ENCODE measurements at places on chromosomes 12 and 14.

DNA sequence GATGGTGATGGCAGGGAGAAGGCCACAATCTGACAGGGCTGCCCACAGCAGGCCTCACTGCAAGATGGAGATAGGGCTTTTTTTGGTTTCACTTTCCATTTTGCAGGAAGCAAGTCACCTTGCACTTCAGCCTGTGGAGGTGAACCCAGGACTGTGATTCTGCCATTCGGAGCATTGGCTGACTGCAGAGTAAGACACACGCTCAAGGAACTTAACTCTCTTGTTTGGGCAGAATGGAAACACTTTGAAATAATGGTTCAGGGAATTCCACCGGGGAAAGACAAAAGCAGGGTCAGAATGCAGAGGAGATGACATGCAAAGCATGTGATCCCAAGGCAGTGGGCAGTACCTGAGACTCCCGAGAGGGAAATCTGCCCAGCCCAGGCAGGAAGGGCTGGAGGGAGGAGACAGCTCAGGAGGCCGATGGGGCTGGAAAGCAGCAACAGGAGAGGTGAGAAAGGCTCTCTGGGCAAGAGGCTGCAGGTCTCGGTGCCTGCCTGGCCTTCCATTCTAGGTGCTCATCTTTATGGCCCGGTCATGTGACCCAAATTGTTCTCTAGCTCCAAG, 58.7 kb upstream of the PRMT8 start:
- DNase-seq = no peak

DNA sequence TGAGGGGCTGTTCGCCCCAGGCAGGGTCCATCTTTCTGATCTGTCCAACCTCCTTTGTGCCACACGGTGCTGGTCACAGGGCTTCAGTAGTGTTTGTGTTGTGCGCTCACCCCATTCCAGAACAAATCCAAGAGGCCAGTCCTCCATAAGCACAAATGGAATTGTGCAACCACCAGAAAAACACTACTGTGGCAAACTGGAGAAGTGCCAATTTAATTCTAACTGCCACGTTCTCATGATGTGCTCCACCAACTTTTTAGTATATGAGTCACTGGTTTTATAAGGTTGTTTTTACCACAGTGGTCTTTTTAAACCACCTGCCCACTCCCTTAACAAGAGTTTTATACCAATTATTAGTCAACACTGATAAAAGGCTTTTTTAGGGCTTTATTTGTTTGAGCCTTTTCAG, 380.2 kb downstream of the NAV3 start:
- no peak for DNase-seq

- DNase-seq = no peak
Observed at GRCh38 chr12:62248873-62249272, 11.3 kb upstream of the USP15 start.

DNA sequence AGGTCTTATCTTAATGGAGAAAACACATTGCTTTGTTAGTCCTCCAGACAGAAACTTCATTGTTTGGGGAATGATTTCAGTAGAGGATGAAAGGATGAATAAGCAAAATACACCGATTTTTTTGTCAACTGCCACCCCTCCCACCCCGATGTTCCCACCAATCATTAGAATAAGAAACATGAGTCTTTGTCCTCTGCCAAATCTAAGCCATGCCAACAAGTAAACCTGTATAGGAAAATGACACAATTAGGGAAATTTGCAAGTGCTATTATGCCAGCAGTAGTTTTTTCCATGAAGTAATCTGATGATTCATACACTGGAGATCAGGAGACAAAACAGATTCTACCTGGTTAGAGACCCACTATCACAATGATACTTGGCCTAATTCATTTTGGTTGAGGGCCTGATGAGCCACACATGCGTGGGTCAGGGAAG, 35.9 kb downstream of the FLRT2 start:
- DNase-seq = no peak

DNA sequence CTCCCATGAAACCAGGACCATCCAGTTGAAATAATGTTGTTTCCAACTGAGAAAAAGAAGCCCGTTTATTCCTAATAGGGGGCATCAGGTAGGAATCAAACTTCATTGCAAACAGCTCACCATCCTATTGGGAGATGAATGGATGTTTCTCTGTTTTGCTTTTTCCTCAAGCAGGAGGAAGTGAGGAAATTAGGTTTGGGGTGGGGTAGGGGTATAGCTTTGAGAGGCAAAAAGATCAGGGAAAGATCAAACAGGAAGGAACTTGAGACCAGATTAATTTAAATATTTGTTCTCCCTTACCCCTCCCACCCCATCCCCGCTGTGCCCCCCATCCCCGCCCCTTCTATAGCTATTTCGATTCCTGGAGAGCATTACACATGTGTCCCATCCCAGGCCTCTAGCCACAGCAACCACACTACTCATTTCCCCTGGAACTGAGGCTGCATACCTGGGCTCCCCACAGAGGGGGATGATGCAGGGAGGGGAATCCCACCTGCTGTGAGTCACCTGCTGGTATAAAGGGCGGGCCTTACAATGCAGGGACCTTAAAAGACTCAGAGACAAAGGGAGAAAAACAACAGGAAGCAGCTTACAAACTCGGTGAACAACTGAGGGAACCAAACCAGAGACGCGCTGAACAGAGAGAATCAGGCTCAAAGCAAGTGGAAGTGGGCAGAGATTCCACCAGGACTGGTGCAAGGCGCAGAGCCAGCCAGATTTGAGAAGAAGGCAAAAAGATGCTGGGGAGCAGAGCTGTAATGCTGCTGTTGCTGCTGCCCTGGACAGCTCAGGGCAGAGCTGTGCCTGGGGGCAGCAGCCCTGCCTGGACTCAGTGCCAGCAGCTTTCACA, at the start of gene IL23A:
Gene IL23A (plus strand): TSS at position 577 of the 850 bp plus-strand sequence. CDS start 161 bp downstream, at position 738.
- peak; percentile 76 for DNase-seq

GRCh38 chr14:84859116-84859515, 670.8 kb upstream of the FLRT2 start:
- no peak for DNase-seq

DNA sequence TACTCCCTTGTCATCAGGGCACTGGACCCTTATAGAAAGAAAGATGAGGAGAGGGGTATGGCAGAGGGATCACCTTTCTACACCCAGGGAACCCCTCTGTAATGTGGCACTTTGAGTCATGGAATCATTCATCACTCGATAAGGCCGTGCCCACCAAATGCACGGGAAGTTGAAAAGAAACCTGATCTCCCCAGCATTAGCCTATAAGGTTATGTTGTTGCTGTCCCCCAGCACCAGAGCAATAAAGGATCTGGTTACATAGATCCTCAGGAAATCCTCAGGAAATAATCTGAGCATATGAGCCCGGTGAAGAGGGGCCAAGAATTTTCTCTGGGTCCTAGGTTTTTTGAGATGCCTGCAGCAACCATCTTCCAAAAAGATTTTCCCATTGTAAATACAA, 148.8 kb upstream of the CRY1 start:
- DNase-seq = no peak

DNA sequence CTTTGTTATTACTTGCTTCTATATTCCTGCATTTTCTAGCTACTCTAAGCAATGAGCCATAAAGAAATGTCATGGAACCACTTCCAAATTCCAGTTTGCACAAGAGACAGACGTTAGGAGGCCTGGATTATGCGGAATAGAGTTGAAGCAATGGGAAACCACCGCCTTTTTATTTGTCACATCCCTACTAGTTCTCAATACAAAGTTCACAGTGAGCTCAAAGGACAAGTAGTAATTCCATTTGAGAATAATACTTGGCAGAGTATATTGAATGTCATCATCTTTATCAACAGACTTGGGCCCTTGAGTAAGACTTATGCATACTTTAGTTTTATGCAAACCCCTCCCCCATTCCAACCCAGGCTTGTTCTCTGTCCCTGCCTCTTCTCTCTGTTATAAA, 3.7 kb upstream of the SLC15A5 start:
- DNase-seq = no peak

- no peak for DNase-seq
Observed at GRCh38 chr14:41878321-41878720, 271.6 kb downstream of the LRFN5 start.

DNA sequence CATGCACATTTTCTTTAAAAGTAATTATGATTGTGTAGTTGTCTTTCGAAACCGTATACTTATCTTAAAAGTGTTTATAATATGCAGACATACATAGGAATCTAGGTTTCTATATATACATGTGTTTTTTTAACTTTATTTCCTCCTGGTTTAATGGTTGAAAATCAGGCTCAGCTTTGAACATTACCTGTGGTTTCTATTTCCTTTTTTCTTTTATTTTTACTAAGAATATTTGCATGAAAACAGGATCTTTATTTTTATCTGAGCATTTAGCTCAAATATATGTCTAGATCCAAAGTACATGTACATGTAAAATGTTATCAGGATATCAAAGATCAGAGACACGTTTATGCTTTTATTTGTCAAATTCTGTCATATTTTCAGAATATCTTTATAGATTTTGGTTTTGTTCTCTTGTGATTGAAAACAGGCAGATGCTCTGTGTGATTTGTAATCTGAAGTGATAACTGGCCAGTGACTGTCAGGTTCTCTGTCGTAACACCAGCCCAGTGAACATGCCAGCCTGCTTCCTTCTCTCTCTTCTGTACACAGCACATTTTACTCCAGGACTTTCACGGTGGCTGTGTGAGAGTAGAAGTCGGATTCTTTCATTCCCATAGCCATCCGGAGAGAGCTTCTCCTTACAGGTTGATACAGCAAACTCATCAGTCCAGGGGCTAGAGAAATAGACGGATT, 13.7 kb downstream of the TCTN1 start:
- DNase-seq = no peak

DNA sequence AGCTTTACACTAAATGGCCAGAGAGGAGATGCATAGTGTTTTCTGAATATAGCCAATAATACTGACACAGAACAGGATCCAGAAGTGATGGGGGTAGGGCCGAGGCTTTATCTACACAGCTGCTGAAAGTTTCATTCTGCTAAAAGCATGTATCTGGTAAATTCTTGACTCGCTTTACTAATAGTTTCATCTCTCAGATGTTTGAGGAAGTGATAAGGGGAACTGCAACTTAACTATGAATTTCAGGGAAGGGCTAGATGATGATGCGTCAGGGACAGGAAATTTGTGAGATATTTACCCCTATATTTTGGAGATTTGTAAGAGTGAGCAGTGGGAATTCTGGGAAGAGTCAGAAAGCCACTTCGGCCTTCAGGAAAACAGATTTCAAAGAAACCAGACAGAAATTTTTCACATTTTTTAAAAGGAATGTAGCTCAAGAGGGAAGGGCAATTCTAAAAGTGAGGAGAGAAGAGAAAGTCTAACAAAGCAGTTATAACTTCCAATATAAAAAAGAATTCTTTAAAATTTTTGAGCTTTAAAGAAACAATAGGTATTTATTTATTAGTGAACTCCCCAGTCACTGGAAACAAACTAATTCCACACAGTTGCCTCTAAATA, 243.1 kb downstream of the BCAT1 start:
- no peak for DNase-seq

DNA sequence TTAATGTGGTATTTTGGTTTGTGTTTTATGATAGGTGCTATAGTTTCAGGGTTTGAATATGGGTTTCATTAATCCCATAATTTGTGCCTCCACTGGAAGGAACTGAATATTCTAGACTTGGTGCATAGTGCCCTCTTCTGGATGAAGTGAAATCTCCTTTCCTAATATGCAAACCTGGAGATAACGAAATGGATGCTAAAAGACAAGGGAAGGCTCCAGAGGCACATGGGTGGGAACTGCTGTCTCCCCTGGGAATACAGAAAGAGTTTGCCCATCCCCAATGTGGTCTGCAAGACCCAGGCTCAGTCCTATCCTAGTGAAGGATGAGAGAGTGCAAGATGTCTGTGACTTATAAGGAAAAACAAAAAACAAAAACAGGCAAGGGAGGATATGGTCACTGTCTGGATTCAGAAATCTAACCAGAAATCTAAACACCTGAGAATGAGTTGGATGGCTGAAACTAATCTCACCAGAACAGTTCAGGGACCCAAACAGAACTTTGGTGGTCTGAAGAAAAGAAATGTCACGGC, 142.3 kb upstream of the TMPO start:
- no peak for DNase-seq

- DNase-seq = no peak
Observed at GRCh38 chr14:23697680-23698079, 61.5 kb downstream of the DHRS2 start.

DNA sequence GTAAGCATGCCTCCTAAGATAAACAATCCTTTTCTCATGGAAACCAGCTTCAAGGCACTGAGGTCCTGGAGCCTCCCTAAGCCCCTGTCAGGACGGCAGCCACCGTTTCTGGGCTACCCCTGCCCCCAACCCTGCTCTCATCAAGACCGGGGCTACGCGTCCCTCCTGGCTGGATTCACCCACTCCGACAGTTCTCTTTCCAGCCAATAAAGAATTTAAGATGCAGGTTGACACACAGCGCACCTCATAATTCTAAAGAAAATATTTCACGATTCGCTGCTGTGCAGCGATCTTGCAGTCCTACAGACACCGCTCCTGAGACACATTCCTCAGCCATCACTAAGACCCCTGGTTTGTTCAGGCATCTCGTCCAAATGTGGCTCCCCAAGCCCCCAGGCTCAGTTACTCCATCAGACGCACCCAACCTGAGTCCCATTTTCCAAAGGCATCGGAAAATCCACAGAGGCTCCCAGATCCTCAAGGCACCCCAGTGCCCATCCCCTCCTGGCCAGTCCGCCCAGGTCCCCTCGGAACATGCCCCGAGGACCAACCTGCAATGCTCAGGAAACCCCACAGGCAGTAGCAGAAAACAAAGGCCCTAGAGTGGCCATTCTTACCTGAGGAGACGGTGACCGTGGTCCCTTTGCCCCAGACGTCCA, 336.3 kb downstream of the TMEM121 start:
- peak; percentile 28 for DNase-seq

DNA sequence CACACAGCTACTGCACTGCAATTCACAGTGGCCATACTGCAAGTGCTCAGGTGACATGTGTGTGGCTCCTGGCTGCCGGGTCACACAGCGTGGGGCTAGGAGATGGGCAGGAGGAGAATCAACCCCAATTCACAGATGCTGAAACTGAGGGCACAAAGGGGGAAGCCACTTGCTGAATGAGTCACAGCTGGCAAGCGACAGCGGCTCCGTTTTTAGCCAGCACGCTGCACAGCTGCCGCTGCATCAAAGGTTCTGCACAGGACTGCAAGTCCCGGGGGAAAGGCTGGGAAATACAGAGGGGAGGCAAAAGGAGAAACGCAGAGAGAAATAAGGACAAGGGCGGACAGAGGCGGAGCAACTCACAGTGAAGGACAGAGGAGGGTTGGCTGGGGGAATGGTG, 57.9 kb downstream of the KDM2B start:
- DNase-seq = no peak

DNA sequence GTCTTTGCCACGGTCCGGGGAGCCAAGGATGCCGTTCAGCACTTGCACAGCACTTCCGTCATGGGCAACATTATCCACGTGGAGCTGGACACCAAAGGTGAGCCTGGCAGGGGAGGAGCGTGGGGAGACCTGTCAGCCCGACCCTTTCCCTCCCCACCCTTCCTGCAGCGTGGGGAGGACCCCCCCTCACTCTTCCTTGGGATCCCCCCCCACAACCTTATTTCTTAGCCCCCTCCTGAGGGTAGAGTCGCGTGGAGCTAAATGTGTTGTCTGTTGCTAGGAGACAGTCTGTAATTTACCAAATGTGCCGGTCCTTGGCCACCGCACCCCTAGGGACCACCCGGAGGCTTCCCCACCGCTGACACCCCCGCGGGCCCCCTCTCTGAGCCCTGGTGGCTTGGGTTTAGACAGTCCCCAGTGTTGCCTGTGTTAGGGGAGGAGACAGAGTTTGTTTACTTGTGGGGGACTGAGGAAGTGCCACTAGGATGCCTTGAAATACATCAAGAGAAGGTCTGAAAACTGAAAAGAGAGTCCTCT, 2.3 kb downstream of the SETD1B start:
- no peak for DNase-seq

All from activated CD4-positive, CD25-positive, alpha-beta regulatory T cell treated with anti-CD3 and anti-CD28 coated beads, Interleukin-2, amount 50 U/mL, for 72 hours (primary cell).